ENCODE measurements at places on chromosomes 12 and 14.

- DNase-seq = no peak
Observed at GRCh38 chr12:29611906-29612305, 114.4 kb upstream of the OVCH1 start.

DNA sequence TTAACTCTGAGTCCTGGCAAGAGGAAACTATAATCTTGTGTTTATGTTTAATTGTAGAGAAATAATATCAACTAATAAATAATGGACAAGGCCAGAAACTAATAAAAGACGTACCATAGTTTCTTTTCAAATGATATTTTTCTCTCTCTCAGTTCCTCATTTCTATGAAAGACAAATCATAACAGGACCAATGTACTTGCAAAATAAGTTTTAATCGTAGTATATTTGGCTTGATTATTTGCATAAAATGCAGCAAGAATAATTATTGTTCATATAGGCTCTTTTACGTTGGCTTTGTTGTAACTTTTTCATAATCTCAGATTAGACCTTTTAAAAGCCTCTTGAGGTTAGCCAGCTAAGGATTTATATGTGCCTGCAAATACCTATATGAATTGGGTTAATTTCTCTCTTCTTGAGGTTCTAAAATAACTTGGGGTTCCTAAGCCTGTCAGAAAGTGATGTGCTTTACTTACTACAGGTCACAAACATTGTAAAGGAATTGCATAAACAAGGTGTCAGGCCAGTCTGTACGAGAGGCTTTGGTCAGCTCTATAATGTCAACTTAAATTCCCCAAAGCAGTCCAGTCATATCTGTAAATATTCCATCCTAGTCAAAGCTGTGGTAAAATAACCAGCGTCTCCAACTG is 152.8 kb upstream of the PTPRQ start:
- DNase-seq = no peak

DNA sequence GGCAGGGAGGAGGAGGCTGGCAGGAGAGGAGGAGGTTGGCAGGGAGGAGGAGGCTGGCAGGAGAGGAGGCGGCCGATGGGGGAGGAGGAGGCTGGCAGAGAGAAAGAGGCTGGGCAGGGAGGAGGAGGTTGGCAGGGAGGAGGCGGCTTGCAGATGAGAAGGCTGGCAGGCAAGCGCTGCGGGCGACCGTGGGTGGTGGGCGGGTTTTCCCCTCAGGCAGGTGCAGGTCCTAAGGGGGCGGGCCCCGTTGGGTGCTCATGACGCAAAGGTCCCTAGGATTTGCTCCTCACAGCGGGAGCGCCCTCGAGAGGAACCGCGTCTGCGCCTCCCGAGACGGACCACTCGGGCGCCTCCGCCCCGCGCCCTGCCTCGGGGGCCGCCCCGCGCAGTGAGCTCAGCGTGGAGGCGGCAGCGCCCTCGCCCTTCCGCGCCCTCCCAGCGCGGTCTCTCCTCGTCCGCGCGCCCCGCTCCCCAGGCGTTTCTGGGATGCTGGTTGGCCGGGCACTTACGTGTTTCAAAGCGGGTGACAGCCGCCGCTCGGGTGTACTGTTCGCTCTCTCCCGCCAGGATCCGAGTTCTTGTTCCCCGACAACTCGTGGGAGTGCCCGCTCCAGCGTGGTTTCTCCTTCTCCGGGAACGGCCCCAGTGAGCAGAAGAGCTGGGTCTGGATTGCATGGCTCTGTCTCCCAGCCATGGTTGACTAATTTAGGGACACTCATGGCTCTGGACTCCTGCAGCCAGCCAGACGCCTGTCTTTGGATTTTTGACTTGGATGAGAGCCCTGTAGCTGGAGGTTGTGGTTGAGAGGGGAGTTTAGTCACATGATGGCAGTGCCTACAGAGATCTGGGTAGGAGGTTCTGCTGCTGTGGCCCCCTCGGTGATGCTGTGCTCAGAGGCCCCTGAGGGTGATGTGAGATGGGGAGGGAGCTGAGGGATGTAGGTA is 64.1 kb upstream of the PPP4R3A start:
- DNase-seq = peak; percentile 82

- DNase-seq = no peak
Observed at GRCh38 chr12:109928058-109928656, 28.1 kb downstream of the TCHP start.

- DNase-seq = no peak
Observed at GRCh38 chr12:28156362-28156761, 33.9 kb upstream of the CCDC91 start.

DNA sequence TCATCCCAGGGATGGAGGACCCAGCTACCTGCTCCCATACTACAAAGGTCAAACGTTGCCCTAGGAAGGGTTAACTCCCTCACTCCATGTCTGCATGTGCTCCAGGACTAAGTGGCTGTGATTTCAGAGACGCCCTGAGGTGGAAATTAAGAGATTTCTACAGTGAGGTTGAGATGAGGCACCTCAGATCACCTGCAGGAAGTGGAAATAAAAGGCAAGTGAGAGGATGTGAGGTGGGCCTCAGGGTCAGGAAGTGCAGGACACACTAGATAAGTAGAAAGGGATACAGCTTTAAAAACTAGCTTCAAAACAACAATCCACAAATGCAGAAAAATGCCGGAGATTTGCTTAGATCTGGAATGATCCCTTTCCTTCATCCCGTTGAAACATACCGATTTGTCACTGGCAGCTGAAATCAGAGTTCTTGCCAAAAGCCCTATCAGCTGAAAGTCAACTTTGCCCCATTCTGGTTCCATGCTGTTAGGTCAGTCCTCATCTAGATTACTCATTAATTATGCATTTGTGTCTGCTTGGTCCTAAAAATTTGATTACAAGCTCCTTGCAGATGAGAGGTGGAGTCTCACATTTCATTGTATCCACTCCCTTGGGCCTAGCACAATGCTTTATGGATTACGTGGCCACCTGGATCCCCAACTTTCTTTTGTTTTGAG is 6.6 kb downstream of the PLBD1 start:
- DNase-seq = no peak

DNA sequence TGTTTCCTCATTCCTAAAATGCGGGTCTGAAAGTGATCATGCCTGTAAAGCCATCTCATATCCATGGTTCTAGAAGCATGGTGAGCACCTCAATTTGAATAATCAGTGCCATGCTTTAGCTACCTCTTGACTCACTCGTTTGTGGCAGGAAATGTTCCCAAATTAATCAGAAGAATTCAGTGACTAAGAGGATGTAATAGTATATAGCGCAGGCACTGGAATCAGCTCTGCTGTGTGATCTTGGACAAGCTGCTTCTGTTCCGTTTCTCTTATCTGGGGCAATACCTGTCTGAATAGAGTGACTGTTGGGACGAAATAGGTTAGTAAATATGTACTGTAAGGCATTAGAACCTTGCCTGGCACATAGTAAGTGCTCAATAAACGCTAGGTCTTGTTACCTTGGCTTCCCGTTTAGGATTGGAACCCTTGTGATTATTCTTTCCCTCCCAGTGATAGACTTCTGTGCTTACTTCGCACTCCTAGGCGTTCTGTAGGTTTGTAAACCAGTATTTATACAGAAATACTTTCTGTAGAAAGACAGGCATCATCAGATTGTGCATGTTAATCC is 820 bp upstream of the SMAGP start:
- no peak for DNase-seq

DNA sequence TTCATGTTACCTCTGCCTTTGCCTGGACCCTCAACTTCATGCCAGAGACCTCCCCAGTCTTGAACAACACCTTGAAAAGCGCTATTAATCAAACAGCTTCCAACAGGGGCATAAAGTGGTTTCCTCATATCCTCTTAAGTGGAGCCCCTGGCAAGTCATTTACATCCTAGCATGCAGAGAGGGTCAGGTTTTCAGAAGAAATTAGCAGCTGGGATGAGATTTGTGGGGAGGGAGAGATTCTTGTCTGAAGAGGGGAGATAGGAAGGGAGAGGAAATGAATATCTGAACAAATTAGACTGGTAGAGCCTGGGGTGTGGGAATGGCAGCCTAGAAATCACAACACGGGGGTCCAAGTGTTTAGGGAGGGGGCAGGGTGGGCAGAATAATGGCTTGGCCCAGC is 45.6 kb downstream of the CALM1 start:
- no peak for DNase-seq

GRCh38 chr12:25800101-25800500 is 158.4 kb upstream of the RASSF8 start:
- no peak for DNase-seq

- no peak for DNase-seq
Observed at GRCh38 chr12:105507311-105508038, 177.0 kb downstream of the C12orf75 start.

GRCh38 chr12:34400411-34400881 is 378.1 kb downstream of the ALG10 start:
- no peak for DNase-seq

- DNase-seq = no peak
Observed at GRCh38 chr14:73242357-73242901, 5.1 kb downstream of the PAPLN start.

DNA sequence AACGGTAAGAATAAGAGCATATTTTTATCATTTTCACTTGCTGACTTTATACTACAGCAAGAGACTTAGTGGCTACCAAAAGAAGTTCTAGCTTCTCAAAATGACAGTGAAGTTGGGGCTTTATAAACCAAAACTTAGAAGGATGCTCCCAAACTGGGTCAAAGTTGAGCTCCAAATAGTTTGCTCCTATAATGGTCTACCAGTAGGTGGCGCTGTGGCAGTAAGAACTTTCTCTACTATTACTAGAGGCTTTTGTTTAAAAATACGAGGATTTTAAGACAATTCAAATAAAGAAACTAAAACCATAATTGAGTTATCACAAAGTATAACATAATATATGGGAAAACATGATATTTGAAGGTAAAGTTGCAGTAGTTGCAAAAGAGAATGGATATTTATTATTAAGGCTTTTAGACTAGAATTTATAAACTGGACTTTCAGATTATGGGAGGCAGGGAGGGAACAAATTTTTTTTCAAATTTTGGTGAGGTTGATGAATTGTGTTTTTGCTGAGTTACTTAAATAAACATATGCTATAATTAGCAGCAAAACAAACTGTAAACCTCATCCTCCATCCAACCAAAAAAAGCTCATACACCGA is 75.0 kb downstream of the TGFB3 start:
- peak; percentile 13 for DNase-seq

- no peak for DNase-seq
Observed at GRCh38 chr14:105399466-105399775, 1.1 kb downstream of the TEX22 start.

- no peak for DNase-seq
Observed at GRCh38 chr12:47021298-47021697, 58.1 kb upstream of the PCED1B start.

DNA sequence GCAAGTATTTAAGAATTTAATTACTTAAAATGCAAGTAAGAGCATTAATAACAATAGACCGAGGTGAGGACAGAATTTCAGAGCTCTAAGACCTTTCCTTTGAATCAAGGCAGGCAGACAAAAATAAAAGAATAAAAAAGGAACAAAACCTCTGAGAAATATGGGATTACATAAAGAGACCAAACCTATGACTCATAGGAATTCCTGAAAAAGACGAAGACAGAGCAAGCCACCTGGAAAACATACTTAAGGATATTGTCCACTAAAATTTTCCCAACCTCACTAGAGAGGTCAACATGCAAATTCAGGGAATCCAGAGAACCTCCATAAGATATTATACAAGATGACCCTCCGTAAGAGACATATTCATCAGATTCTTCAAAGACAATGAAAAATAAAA is 325.1 kb downstream of the AEBP2 start:
- DNase-seq = no peak

DNA sequence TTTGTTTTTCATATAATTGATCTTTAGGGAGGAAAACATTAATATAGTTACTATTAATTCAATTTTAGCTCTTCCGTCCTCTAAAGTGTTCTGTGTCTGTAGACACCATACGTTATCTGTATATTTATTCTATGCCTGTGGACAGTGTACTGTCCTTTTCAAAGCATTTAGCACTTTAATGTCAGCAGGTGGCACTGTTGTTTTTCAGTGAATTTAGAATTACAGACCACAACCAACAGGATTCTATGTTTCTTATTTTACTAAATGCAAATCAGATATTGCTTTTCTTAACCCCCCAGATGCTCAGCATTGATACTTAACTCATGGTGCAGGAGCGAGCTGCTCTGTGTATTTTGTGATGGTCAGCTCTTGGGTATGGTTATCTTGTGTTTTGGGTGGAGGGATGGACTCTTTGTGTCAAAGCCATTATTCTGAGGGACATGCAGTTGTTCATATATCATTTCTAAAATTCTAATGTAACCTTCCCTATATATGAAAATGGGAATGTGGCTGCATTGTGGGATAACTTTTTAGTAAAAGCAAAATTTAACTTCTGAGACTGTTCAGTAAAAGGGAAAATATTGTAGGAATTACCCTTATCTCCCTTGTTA is 65.2 kb downstream of the PAPOLA start:
- DNase-seq = no peak

Data from stimulated activated naive B cell treated with anti-CD40 and anti-IgM and Interleukin-4, amounts not matched to agents 10 μg/mL and 1 μg/mL and 100 μg/mL, for 72 hours (primary cell).